ENCODE measurements at places on chromosomes 5 and 9.

DNA sequence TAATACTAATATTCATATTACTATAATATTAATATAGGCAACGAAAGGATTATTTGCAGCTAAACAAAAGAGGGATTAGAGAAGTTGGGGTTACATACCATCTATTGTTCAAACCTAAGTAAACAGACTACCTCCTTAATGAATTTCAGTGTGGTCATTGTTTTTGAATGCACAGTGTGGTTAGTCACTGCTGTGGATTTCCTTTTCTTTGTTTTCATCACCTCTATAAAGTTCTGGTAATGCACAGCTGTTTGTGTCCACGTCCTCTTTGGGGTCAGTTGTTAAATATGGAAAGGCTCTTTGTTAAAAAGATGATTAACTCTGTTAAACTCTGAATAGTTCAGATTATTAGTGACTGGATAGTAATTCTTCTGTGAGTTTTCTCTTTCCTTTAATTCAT lies 233.6 kb downstream of the MAST4 start:
- DNase-seq = no peak

GRCh38 chr9:113649054-113649453 lies 185.5 kb downstream of the RGS3 start:
- DNase-seq = peak; percentile 81

- DNase-seq = no peak
These were observed 12.5 kb upstream of the PARP8 start for GRCh38 chr5:50653946-50654345.

DNA sequence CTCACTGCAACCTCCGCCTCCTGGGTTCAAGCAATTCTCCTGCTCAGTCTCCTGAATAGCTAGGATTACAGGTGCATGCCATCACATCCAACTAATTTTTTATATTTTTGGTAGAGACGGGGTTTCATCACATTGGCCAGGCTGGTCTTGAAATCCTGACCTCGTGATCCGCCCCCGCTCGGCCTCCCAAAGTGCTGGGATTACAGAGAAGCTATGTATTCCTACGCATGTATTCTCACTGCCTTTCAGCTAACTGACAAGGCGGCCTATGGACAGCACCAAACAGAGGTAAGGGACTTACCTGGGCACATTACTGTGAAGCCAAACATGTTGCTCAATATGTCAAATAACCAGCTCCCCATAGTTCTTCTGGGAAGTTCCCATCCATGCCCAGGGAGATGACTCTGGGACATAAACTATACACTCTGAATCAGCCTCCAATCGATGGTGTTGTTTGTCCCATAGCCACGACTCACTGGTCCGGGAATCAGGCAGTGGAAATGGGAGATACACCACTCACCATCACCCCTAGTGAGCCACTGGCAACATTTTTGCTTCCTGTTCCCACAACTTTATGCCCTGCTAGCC lies 114.6 kb downstream of the SYK start:
- no peak for DNase-seq

GRCh38 chr5:133520062-133520461 lies 92.3 kb downstream of the FSTL4 start:
- no peak for DNase-seq

DNA sequence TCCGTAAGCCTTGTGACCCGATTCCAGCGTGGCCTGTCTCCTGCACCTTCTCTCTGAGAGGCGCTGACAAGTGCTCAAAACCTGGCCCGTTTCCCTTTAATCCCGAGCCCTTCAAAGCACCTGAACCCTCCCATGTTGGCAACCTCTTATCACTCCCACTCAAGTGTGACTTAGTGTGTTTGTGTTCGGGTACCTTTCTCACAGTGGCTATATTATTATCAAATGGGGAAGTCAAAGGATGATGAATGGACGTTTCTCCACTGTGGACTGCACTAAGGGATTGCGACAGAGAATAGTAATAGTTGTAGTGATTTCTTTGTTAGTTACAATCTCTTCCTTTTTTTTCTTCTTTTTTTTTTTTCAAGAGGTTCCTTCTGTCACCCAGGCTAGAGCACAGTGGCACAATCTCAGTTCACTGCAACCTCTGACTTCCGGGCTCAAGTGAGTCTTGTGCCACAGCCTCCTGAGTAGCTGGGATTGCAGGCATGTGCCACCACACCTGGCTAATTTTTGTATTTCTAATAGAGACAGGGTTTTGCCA lies 65.4 kb upstream of the TNFSF8 start:
- no peak for DNase-seq

DNA sequence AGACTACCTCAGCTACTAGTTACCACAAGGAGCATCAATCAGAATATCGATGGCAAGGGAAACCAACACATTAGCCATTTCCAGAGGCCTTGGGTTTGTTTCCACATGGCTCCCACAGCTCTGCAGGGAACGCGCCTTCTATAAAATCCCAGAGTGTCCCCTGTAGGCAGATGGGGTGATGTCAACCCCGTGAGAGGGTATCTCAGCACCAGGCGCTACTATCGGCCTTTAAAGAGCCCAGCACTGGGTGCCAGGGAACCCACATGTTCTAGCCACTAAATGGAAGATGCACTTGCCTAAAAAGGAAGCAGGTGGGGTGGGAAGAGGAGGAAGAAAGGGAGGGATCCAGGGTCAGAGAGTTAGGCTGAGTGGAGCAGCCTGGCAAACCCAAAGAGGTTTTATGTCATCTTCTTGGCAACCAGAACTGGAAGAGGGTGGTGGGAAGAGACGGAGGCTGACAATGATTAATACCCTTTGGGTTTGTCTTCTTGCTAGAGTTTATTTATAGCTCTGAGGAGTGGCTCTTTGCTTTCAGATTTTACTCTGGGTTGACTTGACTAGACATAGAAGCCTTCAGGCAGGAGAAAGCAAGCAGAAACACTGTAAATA lies 19.9 kb downstream of the MACROH2A1 start:
- DNase-seq = no peak

DNA sequence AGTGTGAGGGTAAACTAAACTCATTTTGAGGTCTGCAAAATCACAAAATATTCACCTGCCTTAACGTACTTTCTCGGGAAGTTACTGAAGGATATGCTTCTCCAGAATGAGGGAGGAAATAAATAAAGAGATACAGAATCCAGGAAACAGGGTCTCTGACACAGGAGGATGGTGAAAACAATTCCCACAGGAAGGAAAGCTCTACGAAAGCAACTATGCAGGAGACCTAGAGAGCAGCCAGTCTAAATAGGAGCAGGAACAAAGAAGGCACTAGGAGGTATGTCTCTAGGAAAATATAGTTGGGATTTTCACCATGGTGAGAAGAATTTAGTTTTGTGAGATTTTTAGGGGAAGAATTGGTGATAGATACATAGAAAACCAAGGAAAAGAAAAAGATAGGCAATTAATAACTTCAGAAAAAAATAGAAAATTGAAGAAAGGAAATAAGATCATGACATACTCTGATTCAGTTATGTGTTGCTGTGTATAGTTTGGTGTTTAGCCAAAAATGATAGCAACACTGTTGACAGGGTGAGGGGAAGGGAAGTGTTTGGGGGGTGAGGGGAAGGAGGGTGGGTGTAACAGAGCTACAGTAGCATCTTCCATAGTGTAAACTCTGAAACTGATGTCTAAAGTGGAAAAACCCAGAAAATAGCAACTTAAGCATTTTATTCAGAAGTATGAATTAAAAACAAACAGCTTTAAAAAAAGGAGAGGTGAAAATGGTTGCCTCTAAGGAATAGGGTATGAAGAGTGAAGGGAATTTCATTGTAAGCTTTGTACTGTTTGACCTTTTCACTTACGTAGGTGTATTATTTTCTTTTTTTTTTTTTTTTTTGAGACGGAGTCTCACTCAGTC lies 9.8 kb downstream of the GPR21 start:
- no peak for DNase-seq

DNA sequence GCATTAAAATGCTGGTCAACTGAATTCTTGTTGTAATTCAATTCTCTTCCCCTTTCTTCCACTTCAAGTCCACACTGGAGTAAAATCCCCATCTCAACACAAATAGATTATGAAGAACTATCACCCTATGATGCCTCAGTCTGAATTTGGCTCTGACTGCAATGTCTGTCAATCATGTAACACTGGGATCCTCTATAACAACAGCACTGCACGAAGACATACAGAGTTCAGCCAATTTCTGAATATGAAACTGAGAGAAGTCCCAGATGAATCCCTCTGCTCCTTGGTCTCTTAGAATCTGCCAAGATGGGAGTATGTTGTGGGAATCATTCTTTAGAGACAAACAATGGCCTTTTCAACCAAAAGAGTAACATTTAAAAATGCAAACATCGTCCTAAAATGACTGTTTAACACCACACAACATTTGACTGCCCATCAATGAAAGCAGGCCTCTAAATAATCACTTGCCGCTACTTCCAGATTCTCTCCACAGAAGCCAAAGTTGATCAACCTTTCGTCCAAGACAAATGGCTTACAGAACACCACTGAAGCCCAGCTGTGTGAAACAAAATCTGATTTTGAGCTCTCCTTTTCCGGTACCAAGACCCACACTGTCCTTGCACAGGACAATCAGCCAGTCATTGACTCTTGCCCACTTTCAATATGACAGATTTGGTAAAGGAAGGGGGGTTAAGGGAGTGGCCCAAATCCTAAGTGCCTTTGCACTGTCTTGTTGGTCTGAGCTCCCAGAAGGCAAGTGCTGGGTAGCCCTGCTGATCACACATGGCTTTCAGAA lies 258.0 kb downstream of the EBF1 start:
- DNase-seq = no peak

DNA sequence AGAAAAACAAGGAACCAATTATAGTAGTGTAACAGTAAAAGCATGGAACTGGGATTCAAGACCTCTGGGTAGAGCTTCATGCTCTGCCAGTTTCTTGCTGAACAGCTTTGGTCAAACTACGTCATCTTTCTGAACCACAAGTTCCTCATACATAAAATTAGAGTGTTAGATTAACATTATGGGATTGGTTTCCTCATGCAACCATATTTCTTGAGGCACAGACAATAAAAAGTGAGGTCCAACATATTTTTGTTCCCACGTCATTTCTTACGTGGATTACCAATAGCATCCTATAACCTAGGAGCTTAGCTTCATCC lies 354.8 kb downstream of the TMEM232 start:
- no peak for DNase-seq

GRCh38 chr9:20941174-20941690 lies 90.2 kb downstream of the HACD4 start:
- peak; percentile 31 for DNase-seq

- no peak for DNase-seq
These were observed 93.0 kb downstream of the FANCC start for GRCh38 chr9:95224376-95225019.

GRCh38 chr5:32729651-32730050 lies 18.5 kb downstream of the NPR3 start:
- no peak for DNase-seq

GRCh38 chr9:129113645-129114304 lies 2.6 kb downstream of the PTPA start:
- no peak for DNase-seq

GRCh38 chr9:121836366-121836885 lies 185.0 kb downstream of the DAB2IP start:
- DNase-seq = no peak

GRCh38 chr5:140312067-140312790 lies 9.3 kb upstream of the PFDN1 start:
- no peak for DNase-seq

DNA sequence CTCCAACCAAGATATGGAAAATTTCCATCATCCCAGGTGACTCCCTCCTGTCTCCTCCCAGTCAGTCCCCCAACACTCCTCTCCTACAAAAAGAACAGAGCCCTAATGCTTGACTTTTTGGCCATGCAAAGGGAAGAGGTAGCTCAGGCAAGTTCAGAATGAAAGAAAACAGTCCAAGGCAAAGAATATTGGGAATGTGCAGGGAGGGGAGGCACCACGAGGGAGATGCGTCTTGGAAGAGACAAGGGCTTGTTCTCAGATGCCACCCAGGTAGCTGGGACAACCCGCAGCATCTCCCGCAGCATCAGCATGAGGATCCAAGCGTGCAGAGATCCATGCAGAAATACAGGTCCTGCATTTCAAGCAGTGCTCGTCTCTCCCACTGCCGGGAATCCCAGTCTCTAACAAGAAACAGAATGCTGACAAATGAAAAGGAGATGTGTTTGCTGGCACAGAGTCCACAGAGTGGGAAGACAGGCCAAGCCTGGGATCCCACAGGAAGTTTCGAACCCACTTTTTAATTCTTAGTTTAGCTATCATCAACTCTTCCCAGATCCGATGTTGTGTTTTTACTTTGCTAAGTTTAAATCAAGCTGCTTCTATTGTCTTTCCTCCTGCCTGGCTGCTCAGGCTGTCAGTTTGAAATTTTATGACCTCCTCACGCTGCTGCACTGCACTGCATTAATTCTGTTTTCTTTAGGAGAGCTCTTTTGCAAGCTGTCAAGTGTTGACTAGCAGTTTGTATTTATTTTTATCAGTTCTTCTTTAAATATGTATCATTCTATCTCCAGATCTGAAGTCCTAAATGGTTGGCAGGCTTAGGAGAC lies 86.8 kb upstream of the OSMR start:
- DNase-seq = peak; percentile 90

GRCh38 chr9:91834740-91835139 lies 115.3 kb downstream of the ROR2 start:
- DNase-seq = no peak

DNA sequence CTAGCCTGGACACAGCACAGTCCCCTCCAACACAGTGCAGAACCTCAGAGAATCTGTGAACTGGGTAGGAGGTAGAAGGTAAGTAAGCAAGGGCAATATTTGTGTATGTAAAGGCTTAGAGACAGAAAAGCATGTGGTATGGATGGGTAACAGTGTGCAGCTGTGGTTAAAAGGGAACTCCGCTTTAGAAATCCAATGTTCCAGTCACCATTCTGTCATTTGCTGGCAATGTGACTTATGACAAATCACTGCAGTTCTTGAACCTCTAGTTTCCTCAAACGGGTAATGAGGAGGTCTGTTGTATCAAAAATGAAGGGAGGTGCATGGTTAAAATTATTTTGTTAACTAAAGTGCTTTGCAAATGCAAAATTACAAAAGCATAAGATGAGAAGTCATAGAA lies 125.5 kb upstream of the IFNE start:
- DNase-seq = no peak

DNA sequence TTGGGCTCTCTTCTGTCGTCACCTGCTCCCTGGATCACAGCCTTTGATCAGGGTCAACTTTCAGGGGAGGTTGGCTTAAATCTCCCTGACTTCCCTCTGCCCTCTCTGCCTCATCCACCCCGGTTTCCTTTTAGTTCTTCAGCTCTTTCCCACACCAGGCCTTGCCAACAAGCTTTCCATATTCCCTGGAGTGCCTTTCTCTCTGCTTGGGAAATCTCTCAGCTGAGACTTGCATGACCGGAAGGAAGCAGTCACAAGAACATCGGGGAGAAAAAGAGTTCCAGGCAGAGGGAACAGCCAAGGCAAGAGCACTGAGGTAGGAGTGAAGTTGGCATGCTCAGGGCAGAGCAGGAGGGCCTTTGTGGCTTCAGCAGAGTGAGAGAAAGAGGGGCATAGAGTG lies 88.4 kb upstream of the HSPA9 start:
- no peak for DNase-seq

GRCh38 chr5:38728029-38728428 lies 117.8 kb upstream of the OSMR start:
- no peak for DNase-seq

- no peak for DNase-seq
These were observed 94.4 kb downstream of the ARHGAP26 start for GRCh38 chr5:142864290-142865260.

Data from left hindlimb (tissue), 1 donor.